Muscle of leg (tissue), 16 donors: ENCODE measurements at places on chromosomes 7 and 10. TPM values are rescaled to one million over a fixed set of nuclear protein-coding genes. Genes with fewer than 3 reads are reported as not detected.

The GALNT11 gene
- 44.0 TPM for total RNA-seq

The GTF2IRD2 gene
- 14.9 TPM for total RNA-seq

The ADIRF gene
- total RNA-seq = 9.7 TPM

The MKX gene
- total RNA-seq = 14.7 TPM
